ENCODE measurements at places on chromosomes 16 and 17. TPM values are rescaled to one million over a fixed set of nuclear protein-coding genes. Genes with fewer than 3 reads are reported as not detected.

The KRT15 gene
- not detected for total RNA-seq

The C16orf82 gene
- not detected for total RNA-seq

The VMO1 gene
- total RNA-seq = 1.3 TPM

The RUSF1 gene
- total RNA-seq = 50.2 TPM

The KRT27 gene
- not detected for total RNA-seq

The RNF112 gene
- total RNA-seq = 5.1 TPM

The CRHR1 gene
- total RNA-seq = not detected

DNA sequence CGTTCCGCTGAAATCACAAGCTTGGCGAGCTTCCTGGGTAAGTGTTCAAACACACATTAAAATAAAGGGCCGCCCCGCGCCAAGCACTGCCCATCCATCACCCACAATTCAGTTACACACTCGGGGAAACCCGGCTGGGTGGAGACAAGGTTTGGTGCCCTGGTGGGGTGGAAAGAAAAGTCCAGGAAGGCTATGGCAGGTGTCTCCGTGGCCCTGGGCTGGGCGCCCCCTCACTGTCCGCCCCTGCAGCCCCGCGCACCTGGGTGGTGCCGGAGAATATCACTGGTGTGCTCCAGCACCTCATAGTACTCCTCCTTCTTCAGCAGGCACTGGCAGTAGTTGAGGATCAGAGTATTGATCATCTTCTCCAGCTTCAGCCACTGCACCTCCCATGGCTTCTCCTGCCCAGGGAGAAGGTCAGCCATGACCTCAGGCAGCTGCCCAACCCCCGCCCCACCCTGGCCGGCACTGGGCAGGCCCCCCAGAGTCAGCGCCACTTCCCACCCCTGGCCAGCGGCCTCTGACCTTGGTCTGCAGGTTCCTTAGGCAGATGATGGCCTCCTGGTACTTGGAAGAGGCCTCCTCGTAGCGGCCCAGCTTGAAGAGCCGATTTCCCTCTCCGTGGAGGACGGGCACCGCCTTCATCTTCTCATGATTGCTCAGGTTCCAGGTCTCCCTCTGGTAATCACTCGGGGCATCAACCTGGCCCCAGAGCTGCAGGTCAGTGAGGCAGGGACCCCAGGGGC is 8.4 kb downstream of the AIPL1 start:
- no peak overlapping the region for H3K27ac ChIP-seq
- no peaks in the 10 kb centered on the region for H3K27me3 ChIP-seq
- no peak overlapping the region for H3K4me3 ChIP-seq

GRCh38 chr16:66054095-66054494 is 312.4 kb upstream of the CDH5 start:
- no peaks in the 10 kb centered on the region for H3K4me1 ChIP-seq
- no peaks in the 10 kb centered on the region for H3K27me3 ChIP-seq
- no peak for DNase-seq

DNA sequence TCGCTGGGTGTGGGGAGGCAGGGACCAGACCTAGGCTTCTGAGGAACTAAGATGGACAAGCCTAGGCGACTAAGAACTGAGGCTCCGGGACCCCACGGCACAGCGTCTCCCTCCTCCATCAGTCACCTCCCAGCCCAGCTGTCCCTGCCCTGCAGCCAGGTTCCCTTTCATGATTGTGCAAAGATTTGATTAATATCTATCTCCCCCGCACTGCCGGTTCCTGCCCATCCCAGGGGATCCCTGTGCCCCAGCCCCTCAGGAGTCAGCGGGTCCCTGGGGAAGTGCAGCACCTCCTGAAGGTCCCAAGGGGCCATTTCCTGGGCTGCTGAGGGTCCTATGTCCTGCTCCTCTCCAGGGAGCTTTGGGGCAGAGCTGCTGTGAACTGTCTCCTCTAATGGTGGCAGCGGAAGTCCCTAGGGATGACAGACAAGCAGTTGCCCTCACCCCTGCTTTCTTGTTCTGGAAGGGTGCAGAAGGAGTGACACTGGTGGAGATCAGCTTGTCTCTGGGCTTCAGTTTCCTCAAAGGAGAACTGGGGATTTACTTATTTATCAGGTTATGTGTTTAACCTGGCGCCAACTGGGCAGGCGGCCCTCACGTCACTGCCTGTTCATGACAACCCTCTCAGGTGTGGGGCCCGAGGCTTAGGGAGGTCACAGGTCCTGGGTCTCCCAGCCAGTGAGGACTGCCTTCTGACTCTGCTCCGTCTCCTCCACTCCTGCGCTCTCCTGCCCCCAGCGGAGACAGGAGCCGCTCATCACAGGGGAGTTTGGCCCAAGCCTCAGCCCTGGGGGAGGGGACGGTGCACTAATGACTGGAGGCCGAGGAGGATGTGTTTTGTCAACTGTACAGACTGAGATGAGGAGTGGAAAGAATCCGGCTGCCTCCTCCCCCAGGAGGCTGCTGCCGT is 1.9 kb upstream of the C16orf74 start:
- peaks cover 47% of the 10 kb centered on the region for H3K4me1 ChIP-seq
- no peak overlapping the region for H3K4me3 ChIP-seq
- H3K36me3 ChIP-seq = no peaks in the 10 kb centered on the region
- DNase-seq = no peak
- no peak overlapping the region for H3K27ac ChIP-seq
- peaks cover 18% of the 10 kb centered on the region for H3K27me3 ChIP-seq

- H3K4me3 ChIP-seq = no peak overlapping the region
- no peaks in the 10 kb centered on the region for H3K27me3 ChIP-seq
- no peaks in the 10 kb centered on the region for H3K36me3 ChIP-seq
Observed at GRCh38 chr16:66508914-66509496, 40.9 kb downstream of the TK2 start.

GRCh38 chr16:11296706-11297491 is 15.8 kb upstream of the PRM1 start:
- no peak overlapping the region for H3K4me3 ChIP-seq

DNA sequence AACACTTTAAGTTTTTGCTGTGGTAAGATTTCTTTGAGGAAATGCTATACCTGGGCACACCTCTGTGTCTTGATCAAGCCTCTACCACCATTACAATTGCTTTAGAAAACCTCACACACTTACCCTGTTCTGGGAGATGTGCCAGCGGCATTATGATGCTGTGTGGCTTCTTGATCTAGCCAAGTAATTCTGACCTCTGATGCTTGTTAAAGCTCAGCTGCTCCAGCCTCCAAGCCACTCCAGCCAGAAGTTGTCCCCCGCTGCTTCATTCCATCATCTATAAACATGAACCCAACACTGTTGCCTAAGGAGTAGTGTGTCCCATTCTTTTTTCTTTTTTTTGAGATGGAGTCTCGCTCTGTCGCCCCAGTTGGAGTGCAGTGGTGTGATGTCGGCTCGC is 60.1 kb downstream of the CYLD start:
- H3K36me3 ChIP-seq = peaks cover 29% of the 10 kb centered on the region
- DNase-seq = no peak
- H3K27me3 ChIP-seq = no peaks in the 10 kb centered on the region

DNA sequence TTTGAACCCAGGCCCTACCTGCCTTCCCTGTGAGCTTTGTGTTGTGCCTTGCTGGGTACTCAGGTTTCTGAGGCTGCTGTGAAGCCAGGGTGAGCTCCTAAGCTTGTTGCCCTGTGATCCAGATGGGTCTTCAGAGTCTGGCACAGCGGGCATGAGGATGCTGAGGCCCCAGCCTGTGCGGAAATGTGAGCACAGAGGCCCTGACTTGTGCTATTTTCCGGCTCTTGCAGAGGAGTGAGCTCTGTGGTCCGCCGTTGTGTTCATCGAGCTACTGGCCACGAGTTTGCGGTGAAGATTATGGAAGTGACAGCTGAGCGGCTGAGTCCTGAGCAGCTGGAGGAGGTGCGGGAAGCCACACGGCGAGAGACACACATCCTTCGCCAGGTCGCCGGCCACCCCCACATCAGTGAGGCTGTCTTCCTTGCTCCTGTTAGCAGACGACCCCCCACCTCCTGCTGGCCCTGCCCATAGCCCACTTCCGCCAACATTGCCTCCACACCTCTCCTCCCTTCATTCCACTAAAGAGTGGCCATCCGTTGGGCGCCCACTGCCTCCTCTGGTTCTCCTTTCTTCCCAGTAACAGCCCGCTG is 2.7 kb downstream of the PHKG2 start:
- DNase-seq = no peak
- no peak overlapping the region for H3K27ac ChIP-seq
- H3K27me3 ChIP-seq = no peaks in the 10 kb centered on the region
- no peak overlapping the region for H3K4me3 ChIP-seq

DNA sequence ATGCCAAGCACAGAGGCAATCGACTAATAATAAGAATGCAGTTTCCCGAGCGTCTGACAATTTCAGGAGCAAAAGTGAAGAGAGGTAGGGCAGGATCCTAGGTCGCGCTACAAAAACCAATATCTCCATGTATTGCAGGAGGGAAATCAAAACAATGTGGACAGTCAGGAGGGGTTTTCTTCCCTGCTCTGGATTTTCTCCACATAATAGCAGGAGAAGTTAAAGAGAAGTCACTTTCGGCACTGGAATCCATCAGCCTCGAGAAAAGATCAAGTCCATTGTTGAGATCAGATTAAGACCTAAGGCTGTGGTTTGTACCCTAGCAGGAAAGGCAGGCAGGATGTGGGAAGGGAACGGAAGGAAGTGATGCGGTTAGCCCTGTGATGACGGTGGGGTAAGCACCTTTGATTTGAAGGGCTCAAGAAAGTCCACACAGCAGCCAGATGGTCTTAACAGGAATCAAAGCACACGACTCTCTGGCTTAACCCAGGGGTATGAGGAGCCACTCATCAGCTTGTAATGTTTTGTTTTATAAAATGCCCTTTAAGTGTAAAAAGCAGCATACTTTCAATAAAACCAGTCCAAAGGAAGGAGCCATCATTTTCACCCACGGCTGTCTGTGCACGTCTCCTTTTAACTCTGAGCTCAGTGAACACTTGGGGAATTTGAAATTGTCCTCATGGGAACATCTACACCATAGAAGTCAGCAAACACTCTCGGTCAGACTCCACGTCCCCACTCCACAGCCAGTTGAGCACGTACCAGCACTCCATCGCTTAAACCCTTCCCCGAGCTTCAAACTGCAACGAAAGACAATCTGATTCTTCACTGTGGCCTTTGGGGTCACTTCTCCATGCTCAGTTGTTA is 15.8 kb upstream of the AKTIP start:
- no peaks in the 10 kb centered on the region for H3K36me3 ChIP-seq
- H3K4me3 ChIP-seq = peak overlapping the region; percentile 17
- H3K4me1 ChIP-seq = peaks cover 57% of the 10 kb centered on the region
- H3K27ac ChIP-seq = peak overlapping the region; percentile 79
- DNase-seq = peak; percentile 73
- no peaks in the 10 kb centered on the region for H3K27me3 ChIP-seq

All from natural killer cell (primary cell).